Activated CD4-positive, CD25-positive, alpha-beta regulatory T cell treated with anti-CD3 and anti-CD28 coated beads, Interleukin-2, amount 50 U/mL, for 16 hours (primary cell): ENCODE measurements at places on chromosomes 2 and 18.

- no peak for DNase-seq
Measured at GRCh38 chr18:3604498-3605408, 154.8 kb downstream of the TGIF1 start.

- DNase-seq: no peak
Measured at GRCh38 chr18:48997681-48997984, 46.9 kb upstream of the SMAD7 start.

DNA sequence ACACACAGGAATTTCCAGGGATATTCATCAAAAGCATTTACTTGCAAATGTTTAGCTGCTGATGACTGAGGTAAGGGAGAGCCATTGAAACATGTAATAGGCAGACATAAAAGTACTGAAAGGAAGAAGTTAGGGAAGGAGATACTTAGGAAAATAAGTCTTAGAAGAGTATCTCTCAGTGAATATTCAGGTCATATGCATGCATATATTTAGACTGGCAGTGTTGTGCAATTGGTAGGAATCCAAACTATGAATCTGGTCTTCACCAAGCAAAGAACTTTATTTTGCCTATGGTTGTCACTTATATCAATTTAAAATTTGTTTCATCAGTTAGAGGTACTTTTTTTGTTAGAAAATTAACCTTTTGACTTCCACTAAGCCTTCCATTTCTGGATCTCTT lies 1490.7 kb downstream of the SUCLG1 start:
- DNase-seq: no peak

GRCh38 chr2:180599804-180600203 lies 380.6 kb upstream of the UBE2E3 start:
- DNase-seq: no peak

GRCh38 chr18:59035591-59035990 lies 104.1 kb upstream of the SEC11C start:
- DNase-seq: no peak

- no peak for DNase-seq
Measured at GRCh38 chr2:171318463-171318934, 115.3 kb downstream of the METTL8 start.

GRCh38 chr2:232338759-232339106 lies 39.8 kb upstream of the ALPP start:
- DNase-seq: no peak

DNA sequence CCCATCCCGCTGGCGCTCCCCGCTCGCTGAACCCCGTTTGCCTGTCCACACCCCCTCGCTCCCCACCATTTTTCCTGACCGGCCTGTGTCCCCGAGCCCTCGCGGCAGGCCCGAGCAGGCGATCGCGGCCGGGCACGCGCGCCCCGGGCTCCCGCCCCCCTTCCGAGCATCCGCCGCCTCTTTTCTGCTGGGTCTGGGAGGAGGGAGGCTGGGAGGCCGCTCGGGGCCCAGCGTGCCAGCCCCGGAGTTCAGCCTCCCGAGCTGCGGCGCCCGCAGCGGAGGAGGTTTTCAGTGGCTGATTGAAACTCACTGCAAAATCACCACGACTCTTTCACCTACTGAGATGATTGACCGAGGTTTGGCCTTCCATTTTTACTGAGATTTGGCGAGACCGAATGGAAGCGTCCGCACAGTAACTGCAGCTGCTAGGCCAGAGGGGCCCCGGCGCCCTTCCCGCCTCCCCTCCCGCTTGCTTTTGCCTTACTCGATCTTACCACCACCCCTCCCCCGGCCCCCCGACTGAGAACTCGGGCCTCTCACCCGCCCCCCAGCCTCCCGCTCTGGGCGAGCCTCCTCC lies 4.8 kb downstream of the SOX11 start:
- DNase-seq: no peak

- DNase-seq: no peak
Measured at GRCh38 chr2:189681903-189682302, 7.4 kb downstream of the ANKAR start.

DNA sequence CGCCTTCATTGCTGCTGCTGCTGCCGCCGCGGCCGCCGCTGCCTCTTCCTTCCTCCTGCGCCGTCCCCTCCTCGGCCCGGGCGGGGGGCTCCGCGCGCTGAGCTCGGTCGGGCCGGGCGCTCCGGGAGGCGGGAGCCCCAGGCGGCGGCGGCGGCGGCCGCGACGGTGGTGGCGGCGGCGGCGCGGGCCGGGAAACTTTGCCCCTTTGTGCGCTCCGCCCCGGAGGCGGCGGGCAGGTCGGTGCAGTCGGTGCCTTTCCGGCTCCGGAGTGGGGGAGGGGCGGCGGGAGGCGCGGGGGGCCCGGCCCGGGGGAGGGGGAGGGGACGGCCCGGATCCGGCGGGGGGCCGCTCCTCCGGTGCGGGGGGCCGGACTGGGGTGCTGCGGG lies 205 bp downstream of the TET3 start:
- no peak for DNase-seq

GRCh38 chr18:13380691-13381070 lies 162.1 kb downstream of the LDLRAD4 start:
- no peak for DNase-seq

GRCh38 chr18:23209031-23209430 lies 73.7 kb downstream of the CABLES1 start:
- DNase-seq: no peak

DNA sequence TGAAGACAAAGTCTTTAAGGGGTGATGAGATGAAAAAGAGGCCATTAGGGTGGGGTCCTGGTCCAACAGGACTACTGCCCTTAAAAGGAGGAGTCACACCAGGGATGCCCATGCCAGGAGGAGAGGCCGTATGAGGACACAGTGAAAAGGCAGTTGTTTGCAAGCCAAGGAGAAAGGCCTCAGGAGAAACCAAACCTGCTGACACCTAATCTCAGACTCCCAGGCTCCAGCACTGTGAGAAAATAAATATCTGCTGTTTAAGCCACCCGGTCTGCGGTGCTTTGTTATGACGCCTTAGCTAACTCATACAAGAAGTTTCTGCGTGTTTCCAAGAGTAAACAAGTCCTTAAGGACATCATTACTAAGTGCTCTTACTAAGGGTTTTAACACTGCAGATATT lies 93.6 kb downstream of the DNER start:
- no peak for DNase-seq

DNA sequence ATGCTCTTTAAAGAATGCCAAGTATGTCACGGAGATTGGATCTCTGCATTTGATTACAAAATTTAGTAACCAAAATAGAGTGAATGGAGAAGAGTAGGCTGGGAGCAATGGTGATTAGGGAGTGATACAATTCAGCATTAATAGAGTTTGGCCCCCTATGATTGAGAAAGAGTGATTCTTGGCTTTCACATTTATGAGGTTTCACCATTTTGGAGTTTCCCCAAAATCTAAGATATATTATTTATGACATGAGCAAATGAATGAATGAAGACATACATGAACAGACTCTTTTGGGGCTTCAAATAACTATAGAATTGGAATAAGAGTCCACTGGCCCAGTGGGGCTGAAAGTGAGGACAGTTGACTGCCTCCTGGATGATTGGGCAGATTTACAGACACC lies 255.2 kb downstream of the LPIN1 start:
- no peak for DNase-seq

DNA sequence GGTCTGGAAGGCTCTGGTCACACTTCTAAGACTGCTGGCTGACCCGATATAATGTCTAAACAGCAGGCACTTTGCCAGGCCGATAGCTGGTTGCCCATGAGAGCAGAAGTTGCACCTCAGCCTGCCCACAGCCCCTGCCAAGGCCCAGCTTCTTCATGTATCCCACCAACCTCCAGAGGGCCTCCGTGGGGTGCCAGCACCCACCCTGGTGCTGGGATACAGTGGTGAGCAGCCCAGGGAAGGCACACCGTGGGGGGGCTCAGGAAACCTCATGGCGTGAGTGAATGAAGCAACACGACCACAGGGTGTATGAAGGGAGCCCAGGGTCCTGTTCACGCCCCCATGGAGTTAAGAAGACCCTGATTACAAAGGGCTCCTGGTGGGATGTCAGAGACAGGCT lies 16.2 kb upstream of the GLI2 start:
- DNase-seq: no peak

- no peak for DNase-seq
Measured at GRCh38 chr2:183339311-183339710, 215.1 kb downstream of the NUP35 start.

DNA sequence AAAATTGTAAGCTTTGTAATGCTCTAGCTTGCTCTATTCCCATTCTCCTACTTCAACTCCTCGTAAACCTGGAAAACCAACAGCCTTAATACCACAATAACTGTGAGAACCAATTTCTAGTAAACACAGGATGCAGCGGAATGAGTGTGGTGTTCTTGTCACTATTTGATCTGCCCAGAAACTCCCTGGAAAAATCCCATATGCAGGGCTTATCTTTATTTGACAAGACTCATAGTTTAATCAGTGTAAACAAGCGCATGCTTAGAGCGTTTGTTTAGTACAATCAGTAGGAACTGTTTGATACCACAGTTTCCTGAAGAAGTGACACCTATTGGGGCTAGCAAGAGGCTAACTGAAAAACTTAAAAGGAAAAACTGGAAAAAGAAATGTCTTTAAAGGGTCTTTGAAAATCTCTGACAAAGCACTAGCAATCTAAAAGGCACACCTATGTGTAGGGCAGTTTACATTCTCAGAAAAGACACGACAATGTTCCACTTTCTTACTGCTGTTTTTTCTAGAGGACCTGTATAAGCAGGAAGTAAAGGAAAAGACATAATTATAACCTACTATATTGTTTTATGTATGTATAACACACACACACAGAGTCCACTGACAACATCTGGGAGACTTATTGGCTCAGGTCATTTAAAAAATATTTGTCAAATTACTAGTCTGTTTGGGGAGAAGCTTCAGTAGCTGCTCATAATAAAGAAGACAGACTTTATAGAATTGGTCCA lies 241.4 kb upstream of the KLHL14 start:
- no peak for DNase-seq

- no peak for DNase-seq
Measured at GRCh38 chr18:68316636-68317035, 398.3 kb downstream of the TMX3 start.

- no peak for DNase-seq
Measured at GRCh38 chr2:109392816-109393661, 220.7 kb downstream of the SEPTIN10 start.

GRCh38 chr2:17643031-17643615 lies 102.6 kb downstream of the VSNL1 start:
- DNase-seq: no peak

GRCh38 chr2:136131484-136131960 lies 13.6 kb upstream of the CXCR4 start:
- no peak for DNase-seq

DNA sequence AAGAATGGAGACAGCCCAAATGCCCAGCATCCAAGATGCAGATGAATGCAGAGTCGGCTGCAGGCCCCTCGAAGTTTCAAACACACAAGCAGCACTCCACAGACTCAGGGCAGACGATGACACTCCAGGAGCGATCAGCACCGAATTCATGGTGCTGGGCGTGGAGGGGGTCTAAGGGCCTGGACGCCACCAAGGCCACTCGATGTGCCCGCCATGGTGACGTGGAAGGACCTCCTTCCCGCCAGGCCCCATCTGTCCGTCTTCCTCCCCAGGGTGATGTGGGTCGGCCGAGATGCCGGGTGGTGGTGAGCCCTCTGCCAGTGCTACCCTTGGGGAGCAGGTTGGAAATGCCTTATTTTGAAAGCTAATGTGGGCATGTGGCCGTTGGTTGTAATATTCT lies 9.4 kb downstream of the KIF1A start:
- no peak for DNase-seq

GRCh38 chr2:9543557-9543956 lies 12.1 kb downstream of the ADAM17 start:
- DNase-seq: no peak
